M059J (cell line): ENCODE measurements at places on chromosomes 16 and 17. TPM values are rescaled to one million over a fixed set of nuclear protein-coding genes. Genes with fewer than 3 reads are reported as not detected.

- DNase-seq: no peak
Measured at GRCh38 chr17:57622306-57622682, 122.8 kb downstream of the CCDC182 start.

- DNase-seq: no peak
Measured at GRCh38 chr17:67588326-67588725, 129.4 kb upstream of the NOL11 start.

DNA sequence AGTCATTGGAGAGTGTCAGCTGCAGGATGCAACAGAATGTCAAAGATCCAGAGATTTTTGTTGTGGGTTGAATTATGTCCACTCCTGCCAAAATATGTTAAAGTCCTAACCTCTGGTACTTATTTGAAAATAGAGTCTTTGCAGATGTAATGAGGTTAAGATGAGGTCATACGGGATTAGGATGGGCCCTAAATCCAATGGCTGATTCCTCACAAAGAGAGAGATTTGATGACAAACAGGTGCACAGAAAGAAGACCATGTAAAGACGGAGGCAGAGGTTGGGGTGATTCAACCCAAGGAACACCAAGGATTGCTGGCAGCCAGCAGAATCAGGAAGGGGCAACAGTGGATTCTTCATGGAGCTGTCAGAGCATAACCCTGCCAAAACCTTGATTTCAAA lies 34.5 kb upstream of the USP22 start:
- DNase-seq: no peak

GRCh38 chr16:20348365-20349185 lies 3.9 kb downstream of the UMOD start:
- no peak for DNase-seq

Gene BCO1
- total RNA-seq: 0.10 TPM in 1 of 2 replicates, not detected in the other

DNA sequence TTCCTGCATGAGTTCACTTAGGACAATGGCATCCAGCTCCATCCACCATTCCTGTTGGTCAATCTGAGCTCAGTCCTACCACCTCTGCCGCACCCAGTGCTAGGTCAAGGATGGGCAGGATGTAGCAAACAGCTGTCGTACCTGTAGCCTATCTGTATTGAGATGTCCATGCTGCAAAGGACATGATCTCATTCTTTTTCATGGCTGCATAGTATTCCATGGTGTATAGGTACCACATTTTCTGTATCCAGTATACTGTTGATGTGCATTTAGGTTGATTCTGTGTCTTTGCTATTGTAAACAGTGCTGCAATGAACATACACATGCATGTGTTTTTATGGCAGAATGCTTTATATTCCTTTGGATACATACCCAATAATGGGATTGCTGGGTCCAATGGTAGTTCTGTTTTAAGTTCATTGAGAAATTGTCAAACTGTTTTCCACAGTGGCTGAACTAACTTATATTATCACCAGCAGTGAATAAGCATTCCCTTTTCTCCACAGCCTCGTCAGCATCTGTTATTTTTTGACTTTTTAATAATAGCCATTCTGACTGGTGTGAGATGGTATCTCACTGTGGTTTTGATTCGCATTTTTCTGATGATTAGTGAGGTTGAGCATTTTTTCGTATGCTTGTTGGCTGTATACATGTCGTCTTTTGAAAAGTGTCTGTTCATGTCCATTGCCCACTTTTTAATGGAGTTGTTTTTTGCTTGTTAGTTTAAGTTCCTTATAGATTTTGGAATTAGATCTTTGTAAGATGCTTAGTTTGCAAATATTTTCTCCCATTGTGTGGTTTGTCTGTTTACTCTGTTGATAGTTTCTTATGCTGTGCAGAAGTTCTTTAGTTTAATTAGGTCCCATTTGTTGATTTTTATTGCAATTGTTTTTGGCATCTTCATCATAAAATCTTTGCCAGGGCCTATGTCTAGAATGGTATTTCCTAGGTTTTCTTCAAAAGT lies 7.2 kb upstream of the MRTFB start:
- peak; percentile 38 for DNase-seq

DNA sequence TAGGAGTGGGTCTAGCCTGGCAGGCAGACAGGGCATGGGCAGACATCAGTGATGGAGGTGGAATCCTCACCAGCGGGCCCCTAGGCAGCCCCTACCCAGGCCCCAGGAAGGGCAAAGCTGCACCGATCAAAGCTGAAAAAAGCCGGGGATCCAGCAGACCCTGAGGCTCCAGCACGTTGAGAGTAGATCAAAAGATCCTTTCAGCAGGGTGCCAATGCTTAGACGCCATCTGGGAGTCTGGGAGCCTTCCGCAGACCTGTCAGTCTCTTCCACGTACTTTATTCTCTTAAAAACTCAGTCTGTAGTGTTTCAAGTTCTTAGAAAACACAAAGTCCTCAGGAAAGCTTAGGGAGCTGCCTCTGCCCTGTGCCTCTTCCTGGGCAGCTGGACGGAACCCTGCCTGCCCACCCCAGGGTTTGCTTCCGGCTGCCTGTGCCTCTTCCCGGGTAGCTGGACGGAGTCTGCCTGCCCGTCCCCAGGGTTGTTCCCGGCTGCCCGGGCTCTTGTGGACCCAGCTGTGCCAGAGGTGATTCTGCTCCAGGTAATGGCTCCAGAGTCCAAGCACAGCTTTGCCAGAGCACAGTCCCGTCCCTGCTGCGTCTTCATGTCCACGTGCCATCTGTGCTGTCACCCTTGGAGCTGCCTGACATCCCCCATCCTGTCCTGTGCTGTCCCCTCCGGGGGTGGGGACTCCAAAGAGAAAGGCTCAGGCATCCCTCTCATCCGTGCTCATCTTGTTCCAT lies 50.8 kb upstream of the PVALEF start:
- DNase-seq: no peak
